GM23338 (cell line): ENCODE measurements at places on chromosomes 5 and 9. TPM values are rescaled to one million over a fixed set of nuclear protein-coding genes. Genes with fewer than 3 reads are reported as not detected.

SOWAHA gene
- total RNA-seq, result 0.52 and 0.93 TPM in 2 replicates

RBM18 gene
- total RNA-seq, result 9.3 and 9.9 TPM in 2 replicates

TRIM14 gene
- total RNA-seq, result 17.4 and 25.3 TPM in 2 replicates

APBA1 gene
- total RNA-seq, result 0.58 and 1.0 TPM in 2 replicates

CAPSL gene
- not detected in 2 replicates for total RNA-seq

LAMC3 gene
- total RNA-seq, result 19.2 and 27.4 TPM in 2 replicates

PTPRD gene
- 58.0 and 61.2 TPM in 2 replicates for total RNA-seq

IFNA13 gene
- total RNA-seq, result not detected in 2 replicates

GCNT4 gene
- total RNA-seq, result 3.3 and 5.4 TPM in 2 replicates

GMCL2 gene
- 0.07 and 0.08 TPM in 2 replicates for total RNA-seq

ACOT12 gene
- 1.4 TPM in 1 of 2 replicates, not detected in the other for total RNA-seq

DNA sequence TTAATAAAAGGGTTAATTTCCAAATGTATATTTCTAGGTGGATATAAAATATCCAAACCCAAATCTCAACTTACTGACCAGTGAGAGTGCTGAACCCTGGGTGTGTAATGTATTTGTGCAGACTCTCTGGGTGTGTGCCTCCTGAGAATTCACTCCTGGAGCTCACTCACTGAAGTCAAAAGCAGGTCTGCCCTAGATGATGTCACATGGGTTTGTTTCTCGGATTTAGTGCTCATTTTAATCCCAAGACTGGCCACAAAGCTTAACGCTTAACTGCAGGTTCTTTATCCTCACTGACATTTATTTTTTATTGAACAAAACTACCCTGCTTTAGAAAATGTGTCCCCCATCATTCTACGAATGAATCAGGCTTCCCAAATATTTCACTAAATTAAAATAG lies 179.4 kb downstream of the PPP2R2B start:
- no peak for DNase-seq

DNA sequence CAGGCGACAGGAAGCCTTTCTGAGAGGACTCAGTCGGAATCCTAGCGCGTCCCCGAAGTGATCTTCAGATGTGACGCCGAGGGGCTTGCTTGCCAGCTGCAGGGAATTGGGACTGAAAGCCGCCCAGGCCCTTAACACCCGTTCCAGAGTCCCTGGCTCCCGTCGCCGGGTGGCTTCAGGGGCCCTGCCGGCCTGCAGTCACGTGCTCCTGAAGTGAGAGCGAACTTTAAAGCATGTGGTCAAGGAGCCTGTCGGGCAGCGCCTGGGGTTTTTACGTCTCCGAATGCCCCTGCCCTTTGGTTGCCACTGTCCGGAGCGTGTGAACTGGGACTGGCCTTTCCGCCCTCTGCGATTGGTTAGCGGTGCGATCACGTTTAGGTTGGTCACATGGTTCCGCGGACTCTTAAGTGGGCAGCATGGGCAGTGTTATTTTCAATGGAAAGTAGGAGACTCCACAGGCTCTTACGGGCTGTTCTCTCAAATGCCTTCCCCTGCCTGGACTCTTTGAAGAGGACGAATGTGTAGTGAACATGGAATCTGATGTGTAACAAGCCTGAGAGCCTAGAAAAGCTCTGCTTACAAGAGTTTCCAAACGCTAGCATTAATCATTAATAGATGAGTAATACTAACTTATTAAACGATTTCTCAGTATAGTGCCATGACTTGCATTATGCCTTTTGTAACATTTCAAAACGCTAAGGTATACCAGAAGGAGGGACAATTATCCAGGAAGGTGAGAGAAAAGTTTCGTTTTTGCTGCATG lies 1.9 kb downstream of the VLDLR start:
- peak; percentile 71 for DNase-seq

GRCh38 chr9:124239249-124240073 lies 18.3 kb upstream of the NEK6 start:
- no peak for DNase-seq

DNA sequence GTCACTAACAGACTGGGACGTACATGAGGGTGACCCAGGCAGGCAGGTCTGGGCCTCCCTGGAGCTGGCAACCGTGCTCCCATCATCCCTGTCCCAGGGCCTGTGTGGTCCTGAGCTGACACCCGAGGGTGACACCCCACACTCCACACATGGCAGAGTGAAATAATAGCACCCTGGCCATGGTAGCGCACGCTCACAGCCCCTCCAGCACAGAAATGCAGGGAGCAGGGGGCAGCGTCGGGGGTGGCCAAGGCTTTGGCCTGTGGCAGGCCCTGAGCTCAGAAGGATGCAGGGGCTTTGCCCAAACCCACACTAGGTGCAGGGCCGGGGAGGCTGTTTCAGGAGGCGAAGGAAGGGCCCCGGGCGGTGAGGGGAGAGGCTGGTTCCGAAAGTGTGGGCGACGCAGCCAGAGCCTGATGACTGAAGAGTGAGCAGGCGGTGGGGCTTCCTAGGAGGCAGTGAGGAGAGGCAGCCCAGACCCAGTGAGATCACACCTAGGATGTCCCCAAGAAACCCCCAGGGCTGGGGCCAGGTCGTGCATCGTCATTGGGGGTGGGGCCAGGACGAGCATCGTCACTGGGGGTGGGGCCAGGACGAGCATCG lies 12.9 kb downstream of the OR2V2 start:
- DNase-seq, result peak; percentile 91

GRCh38 chr9:76321195-76321828 lies 72.9 kb downstream of the RFK start:
- DNase-seq, result no peak

DNA sequence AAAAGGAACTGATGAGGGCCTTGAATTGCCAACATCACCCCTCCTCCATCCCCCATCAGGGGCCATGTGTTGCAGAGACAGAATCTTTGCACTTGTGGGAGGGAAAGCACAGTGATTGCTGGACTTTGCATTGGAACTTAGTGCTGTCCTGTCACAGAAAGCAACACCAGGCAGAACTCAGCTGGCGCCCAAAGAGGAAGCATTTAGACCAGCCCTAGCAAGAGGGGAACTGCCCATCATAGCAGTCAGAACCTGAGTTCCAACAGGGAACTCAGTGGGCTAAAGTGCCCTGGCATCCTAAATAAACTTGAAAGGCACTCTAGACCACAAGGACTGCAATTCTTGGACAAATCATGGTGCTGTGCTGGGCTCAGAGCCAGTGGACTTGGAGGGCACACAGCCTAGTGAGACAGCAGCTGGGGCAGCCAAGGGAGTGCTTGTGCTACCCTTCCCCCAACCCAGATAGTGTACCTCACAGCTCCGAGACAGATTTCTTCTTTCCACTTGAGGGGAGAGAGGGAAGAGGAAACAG lies 128.1 kb downstream of the ACTL7B start:
- no peak for DNase-seq

GRCh38 chr5:55853041-55853670 lies 2.0 kb downstream of the IL31RA start:
- no peak for DNase-seq

- DNase-seq, result no peak
Observed at GRCh38 chr5:130282049-130282448, 377.8 kb downstream of the CHSY3 start.

DNA sequence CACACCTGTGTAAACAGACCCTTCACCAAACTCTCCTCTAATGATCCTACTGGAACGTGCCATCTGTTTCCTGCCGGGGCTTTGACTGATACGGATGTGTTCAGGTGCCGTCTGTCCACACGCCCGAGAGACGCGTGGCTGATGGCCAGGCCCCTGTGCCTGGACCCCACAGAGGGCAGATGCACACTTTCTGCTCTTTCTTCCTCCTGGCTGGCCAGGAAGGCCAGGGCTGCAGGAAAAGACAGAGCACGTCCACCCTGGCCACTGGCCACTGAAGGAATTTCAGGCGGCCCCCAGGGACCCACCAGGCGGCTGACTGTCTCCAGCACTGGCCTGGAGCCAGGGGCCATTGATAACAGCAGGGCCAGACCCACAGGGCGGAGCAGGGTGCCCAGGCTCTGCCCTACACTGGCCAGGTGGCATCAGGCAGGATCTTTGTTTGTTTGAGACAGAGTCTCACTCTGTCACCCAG lies 3.6 kb upstream of the ENG start:
- DNase-seq, result no peak

GRCh38 chr9:93077811-93078210 lies 18.2 kb upstream of the CARD19 start:
- no peak for DNase-seq

DNA sequence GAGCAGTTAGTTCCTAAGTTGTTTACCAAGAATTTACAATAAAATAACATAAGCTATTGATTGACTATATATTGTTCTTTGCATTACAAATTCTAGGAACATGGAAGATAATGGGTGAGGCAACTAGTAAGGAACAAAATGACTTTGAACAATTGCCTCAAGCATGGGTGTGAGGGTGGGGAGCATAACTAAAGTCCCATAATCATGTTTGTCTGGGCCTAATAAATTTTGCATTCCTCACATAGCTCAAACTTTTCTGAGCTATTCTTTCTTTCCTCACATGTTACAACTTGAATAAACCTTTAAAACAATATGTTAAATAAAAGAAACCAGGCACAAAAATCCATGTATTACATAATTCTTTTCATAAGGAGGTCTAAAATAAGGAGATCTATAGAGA lies 1066.1 kb downstream of the NR2F1-AS1 start:
- DNase-seq, result no peak

DNA sequence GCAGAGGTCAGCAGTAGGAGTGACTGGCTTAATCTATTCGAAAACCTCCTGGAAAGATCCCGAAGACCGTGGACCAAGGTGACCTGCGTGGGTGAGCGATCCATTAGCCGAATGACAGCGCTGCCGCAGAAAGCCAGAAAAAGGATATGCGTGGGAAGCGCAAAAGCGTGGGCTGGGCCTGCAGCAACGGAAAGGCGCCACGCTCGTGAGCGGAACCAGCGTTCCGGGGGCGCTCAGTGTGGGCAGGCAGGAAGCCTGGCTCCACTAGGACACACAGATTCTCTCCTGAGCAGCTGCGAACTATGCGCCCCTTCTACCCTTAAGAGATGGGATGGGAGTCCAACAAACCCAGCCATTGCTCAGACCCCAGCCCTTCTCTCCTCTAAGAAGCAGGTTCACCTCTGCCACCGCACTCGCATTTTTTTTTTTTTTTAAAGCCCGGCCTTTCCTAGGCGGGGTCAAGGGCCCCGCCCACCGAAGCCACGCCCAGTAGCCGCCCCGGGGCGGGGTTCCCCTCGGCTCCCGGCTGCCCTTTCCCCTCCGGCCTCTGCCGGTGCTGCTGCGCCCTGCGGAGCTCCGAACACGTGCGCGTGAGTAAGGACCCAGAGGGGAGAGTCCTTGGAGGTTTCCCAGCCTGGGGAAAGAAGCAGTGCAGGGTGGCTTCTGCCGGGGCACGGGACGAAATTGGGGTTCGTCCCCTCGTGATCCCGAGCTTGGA lies 19.8 kb upstream of the MATR3 start:
- DNase-seq, result peak; percentile 93

DNA sequence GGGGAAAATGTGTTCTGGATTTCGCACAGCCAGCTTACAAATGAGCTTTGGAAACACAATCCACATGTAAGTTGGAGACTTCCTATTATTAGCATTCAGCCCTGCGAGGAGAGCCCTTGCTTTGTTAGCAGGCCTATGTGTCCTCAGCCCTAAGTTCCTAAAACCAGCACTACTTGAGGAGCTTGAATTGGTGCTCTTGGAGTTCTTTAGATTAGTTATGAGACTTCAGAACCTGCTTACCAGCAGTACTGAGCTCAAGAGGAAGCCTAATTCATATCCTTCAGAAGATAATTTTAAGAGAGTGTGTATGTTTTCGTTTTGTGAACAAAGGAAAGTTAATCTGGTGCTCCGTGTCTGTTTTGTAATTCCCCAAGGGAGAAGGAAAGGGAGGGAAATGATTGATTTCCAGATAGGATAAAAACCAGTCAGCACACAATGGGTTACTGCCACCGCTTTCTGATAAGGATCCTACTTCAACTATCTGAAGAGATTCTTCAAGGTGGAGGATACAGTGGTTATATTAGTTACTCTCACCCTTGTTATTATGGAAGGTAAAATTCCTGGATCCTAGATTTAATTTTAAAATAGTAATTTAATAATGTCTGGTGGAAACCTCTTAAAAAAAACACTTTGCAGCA lies 35.2 kb downstream of the PIK3R1 start:
- no peak for DNase-seq

DNA sequence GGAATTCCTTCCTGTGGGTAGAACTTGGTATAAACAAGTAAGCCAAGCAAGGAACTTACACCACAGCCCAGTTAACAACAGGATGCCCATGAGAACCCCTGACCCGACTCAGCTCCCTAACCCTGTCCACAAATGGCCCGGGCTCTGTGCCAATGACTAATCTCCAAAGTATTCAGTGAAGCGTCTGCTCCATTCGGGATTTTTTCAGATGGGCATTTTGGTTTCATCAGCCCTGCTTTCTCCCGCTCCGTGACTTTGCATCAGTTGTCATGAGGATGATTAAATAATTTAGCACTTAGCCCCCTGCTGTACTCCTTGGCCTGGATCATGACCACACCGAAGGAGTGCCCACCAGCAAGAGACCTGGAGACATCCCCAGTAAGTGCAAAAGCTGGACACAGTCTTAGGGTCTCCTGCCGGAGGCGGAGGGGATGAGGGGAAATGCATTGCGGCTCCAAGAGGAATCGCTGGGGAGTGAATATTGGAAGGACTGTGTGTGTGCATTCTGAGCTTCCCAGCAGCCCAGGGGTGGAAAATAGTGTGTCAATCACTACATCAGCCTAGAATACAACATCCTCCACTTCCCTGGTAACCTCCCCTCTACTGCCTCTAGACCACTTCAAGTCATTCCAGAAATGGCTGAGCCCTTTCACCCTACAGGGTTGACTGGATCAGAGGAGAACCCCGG lies 41.4 kb upstream of the DNAH5 start:
- no peak for DNase-seq

GRCh38 chr5:29894668-29895067 lies 1298.8 kb upstream of the CDH6 start:
- DNase-seq, result no peak

- no peak for DNase-seq
Observed at GRCh38 chr5:99105216-99105615, 176.4 kb upstream of the CHD1 start.

DNA sequence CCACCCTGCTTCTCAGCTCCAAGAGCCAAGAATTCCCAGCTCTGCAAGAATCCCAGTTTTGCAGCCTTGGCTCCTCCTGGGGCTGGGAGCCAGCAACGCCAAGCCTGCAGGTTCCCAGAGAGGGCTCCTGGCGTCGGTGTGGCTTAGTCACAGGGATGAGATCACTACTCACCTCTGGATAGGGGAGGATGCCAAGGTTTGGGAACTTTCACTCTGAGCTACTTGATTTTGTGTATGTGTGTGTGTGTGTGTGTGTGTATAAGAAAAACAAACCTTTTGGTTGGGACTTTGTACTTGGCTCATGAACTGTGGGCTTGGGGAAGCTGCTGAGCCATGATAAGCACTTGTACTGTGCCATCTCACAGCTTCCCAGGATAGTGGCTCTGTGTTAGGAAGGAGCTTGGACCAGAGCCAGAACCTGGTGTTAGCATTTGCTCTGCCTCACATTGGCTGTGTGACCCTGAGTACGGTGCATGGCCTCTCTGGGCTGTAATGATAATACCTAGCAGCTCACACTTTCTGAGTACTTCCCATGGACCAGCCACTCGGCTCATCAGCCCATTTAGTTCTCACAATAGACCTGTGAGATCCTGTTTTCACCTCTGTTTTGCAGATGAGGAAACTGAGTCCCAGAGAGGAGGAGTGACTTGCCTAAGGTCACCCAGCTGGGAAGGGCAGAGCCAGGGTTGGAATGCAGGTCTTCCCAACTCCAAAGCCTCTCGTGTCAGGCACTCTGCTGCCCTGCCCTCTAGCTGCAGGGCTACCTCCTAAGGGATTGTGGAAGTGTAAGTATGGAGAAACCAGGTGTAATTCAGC lies 41.4 kb upstream of the DAB2IP start:
- DNase-seq, result no peak

GRCh38 chr5:15720515-15720914 lies 220.5 kb downstream of the FBXL7 start:
- DNase-seq, result no peak

- DNase-seq, result no peak
Observed at GRCh38 chr5:96943799-96944198, 7.9 kb downstream of the LNPEP start.
